ENCODE measurements at places on chromosomes 3 and 15. TPM values are rescaled to one million over a fixed set of nuclear protein-coding genes. Genes with fewer than 3 reads are reported as not detected.

Gene PGBD4
- 1.4 TPM for total RNA-seq

Gene MUC20
- total RNA-seq: 0.52 TPM

Gene SCG5
- total RNA-seq: 24.4 TPM

Gene LRRC2
- total RNA-seq: 2.2 TPM

Gene KCNMB2
- 0.39 TPM for total RNA-seq

Gene MAPKAPK3
- total RNA-seq: 32.2 TPM

Gene NR2E3
- not detected for total RNA-seq

Gene MCCC1
- 17.8 TPM for total RNA-seq

Gene ZDHHC23
- 0.39 TPM for total RNA-seq

Gene PLCB2
- total RNA-seq: not detected

Gene BCHE
- 28.6 TPM for total RNA-seq

Gene WNT7A
- not detected for total RNA-seq

Gene PRR23B
- total RNA-seq: not detected

Gene FES
- 16.2 TPM for total RNA-seq

Gene LOXL1
- total RNA-seq: 63.7 TPM
